Activated naive CD8-positive, alpha-beta T cell treated with anti-CD3 and anti-CD28 coated beads for 36 hours (primary cell): ENCODE measurements at places on chromosomes 5 and 9. TPM values are rescaled to one million over a fixed set of nuclear protein-coding genes. Genes with fewer than 3 reads are reported as not detected.
A peak's percentile ranks its signal among the peaks of the same experiment; 100 is the strongest.

GRCh38 chr5:73106335-73106734 lies 14.0 kb upstream of the TMEM171 start:
- no peaks in the 10 kb centered on the region for H3K36me3 ChIP-seq
- H3K4me1 ChIP-seq: no peaks in the 10 kb centered on the region
- peaks cover 75% of the 10 kb centered on the region for H3K27me3 ChIP-seq
- no peak overlapping the region for H3K27ac ChIP-seq

GRCh38 chr9:265209-265870 lies 50.7 kb downstream of the DOCK8 start:
- H3K36me3 ChIP-seq: peaks cover 7% of the 10 kb centered on the region
- no peaks in the 10 kb centered on the region for H3K27me3 ChIP-seq
- no peak overlapping the region for H3K4me3 ChIP-seq
- no peak for DNase-seq
- H3K4me1 ChIP-seq: peaks cover 17% of the 10 kb centered on the region

GRCh38 chr9:33467526-33467925 lies 6.2 kb downstream of the NOL6 start:
- peaks cover 15% of the 10 kb centered on the region for H3K4me1 ChIP-seq
- no peak overlapping the region for H3K27ac ChIP-seq
- H3K36me3 ChIP-seq: peaks cover 29% of the 10 kb centered on the region
- no peak overlapping the region for H3K4me3 ChIP-seq
- no peak for DNase-seq

- no peaks in the 10 kb centered on the region for H3K27me3 ChIP-seq
- H3K27ac ChIP-seq: no peak overlapping the region
- peak overlapping the region; percentile 18 for H3K4me3 ChIP-seq
- H3K4me1 ChIP-seq: peaks cover 21% of the 10 kb centered on the region
- no peak for DNase-seq
Observed at GRCh38 chr5:469752-470483, 26.9 kb downstream of the EXOC3 start.

KLHL3 gene
- total RNA-seq: 10.8 TPM

DNA sequence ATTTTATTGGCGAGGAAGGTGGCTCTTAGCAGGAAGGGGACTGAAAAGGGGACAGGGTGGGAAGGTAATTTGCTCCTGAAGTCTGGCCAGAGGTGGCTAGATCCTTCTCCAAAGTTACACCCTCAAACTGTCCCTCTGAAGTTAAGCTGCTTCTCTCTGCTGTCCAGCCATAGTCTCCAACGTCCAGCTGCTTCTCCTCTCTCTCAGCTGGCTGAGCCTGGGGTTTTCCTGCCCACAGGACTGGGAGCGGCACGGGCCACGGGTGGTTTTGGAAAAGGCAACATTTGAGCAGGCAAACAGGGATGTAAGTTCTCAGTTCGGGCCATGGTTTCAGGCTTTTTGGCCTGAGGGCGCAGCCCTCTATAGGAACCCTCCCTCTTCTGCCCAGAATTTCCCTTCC lies 128.3 kb downstream of the YIPF5 start:
- H3K4me3 ChIP-seq: no peak overlapping the region
- no peak overlapping the region for H3K27ac ChIP-seq
- DNase-seq: no peak

IL3 gene
- total RNA-seq: 0.20 TPM

DNA sequence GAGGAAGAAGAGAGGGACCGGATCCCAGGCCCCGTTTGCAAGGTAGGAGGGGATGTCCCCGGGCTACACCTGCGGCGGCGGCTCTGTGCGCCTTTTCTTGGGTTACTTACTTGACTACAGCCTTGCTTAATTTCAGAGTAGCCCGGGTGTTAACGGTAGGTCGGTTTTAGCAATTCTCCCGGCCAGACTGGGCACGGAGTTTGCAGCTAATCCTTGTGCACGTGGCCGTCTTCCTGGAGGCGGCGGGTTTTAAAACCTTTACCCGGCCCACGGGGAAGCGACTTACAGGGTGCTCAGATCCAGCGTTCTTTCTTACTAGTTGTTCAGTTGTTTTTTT lies 313 bp downstream of the BRIX1 start:
- no peak overlapping the region for H3K27ac ChIP-seq
- H3K4me1 ChIP-seq: peaks cover 34% of the 10 kb centered on the region
- DNase-seq: no peak
- no peaks in the 10 kb centered on the region for H3K27me3 ChIP-seq
- no peak overlapping the region for H3K4me3 ChIP-seq
- peaks cover 46% of the 10 kb centered on the region for H3K36me3 ChIP-seq

- no peaks in the 10 kb centered on the region for H3K4me1 ChIP-seq
- no peak for DNase-seq
- no peak overlapping the region for H3K4me3 ChIP-seq
- H3K27me3 ChIP-seq: peaks cover 2% of the 10 kb centered on the region
Observed at GRCh38 chr9:38059233-38059936, 9.6 kb downstream of the SHB start.

SIL1 gene
- total RNA-seq: 19.8 TPM

DNA sequence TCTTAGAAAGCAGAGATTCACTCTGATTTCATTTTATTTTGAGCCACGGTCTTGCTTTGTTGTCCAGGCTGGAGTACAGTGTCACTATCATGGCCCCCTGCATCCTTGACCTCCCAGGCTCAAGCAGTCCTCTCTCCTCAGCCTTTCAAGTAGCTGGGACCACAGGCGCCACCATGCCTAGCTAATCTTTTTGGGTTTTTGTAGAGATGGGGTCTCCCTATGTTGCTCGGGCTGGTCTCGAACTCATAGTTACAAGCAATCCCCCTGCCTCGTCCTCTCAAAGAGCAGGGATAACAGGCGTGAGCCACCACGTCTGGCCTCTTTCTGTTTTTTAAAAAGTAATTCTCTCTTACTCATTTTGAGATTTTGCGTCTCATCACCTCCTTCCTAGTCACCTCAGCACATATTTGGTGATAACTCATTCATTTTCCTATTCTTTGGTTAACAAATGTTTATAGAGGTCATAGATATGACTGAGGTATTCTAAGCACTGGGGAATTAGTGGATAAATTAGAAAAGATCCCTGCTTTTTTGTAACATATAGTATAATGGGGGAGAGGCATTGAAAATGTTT lies 10.8 kb upstream of the DCP2 start:
- no peak overlapping the region for H3K27ac ChIP-seq
- no peak for DNase-seq
- H3K4me3 ChIP-seq: no peak overlapping the region
- no peaks in the 10 kb centered on the region for H3K36me3 ChIP-seq

EIF4EBP3 gene
- 15.5 TPM for total RNA-seq

DNA sequence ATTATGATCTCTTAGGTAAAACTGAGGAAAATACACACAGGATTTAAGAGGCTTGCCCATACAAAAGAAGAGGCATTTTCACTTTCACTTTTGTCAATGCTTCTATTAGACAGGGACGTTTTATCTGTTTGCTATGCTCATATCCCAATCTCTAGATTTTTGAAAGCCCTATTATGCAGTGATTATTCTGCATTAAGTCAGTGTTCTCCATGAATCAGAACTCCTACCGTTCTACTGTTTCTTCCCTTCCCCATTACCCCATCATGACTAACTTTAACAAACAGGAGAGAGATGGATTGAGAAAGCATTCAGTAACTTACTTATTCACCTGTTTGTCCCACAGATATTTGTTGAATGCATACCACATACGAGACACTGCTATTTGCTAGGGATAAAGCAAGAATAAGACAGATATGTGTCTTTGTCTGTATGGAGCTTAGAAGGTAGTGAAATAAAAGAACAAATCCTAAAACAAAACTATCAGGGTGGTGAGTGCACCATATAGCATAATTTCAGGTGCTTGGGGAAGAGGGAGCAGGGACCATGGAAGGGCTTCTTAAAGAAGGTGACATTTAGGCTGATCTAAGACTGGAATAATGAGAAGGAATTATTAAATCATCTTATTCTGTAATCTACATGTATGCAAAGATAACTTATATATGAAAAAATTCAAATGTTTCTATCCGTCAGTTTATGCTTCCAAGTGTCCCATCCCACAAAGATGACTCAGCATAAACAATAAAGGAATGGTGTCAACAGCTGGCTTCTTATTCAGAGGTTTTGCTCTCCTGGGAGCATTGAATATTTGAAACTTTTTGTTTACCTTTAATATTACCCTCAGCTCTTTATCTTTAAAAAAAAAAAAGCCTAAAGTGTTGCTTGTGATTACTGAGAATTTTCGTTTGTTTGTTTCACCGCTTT lies 328.1 kb downstream of the HINT1 start:
- no peaks in the 10 kb centered on the region for H3K36me3 ChIP-seq
- peak overlapping the region; percentile 77 for H3K4me3 ChIP-seq
- H3K4me1 ChIP-seq: peaks cover 10% of the 10 kb centered on the region
- DNase-seq: no peak

GRCh38 chr9:108150736-108151586 lies 661.4 kb upstream of the KLF4 start:
- H3K36me3 ChIP-seq: no peaks in the 10 kb centered on the region
- H3K4me1 ChIP-seq: no peaks in the 10 kb centered on the region
- no peaks in the 10 kb centered on the region for H3K27me3 ChIP-seq

- H3K27me3 ChIP-seq: no peaks in the 10 kb centered on the region
- H3K27ac ChIP-seq: no peak overlapping the region
- peaks cover 7% of the 10 kb centered on the region for H3K36me3 ChIP-seq
- DNase-seq: no peak
- H3K4me3 ChIP-seq: no peak overlapping the region
Observed at GRCh38 chr9:95840074-95840473, 35.4 kb upstream of the ERCC6L2 start.

KIF4B gene
- not detected for total RNA-seq

DRD1 gene
- total RNA-seq: not detected

DNA sequence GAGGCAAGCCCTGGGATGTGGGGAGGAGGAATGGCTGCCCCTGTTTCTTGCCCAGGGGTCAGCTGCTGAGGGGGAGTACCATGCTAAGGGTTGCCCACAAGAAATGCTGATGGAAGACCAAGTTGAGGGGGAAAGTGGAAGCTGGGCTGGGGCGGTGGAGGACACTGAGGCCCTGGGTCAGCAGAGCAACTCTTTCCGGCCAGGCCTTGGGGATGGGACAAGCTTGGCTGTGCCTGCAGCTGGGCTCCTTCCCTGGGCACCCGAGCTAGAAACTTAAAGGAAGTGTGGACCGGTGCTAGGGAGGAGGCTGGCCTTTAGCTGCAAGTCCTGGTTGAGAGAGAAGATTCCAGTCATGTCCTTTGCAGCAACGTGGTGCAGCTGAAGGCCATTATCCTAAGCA lies 22.7 kb downstream of the CSF1R start:
- no peaks in the 10 kb centered on the region for H3K27me3 ChIP-seq
- peaks cover 4% of the 10 kb centered on the region for H3K4me1 ChIP-seq
- no peaks in the 10 kb centered on the region for H3K36me3 ChIP-seq

HSPA9 gene
- total RNA-seq: 584 TPM

BICD2 gene
- total RNA-seq: 20.5 TPM

DNA sequence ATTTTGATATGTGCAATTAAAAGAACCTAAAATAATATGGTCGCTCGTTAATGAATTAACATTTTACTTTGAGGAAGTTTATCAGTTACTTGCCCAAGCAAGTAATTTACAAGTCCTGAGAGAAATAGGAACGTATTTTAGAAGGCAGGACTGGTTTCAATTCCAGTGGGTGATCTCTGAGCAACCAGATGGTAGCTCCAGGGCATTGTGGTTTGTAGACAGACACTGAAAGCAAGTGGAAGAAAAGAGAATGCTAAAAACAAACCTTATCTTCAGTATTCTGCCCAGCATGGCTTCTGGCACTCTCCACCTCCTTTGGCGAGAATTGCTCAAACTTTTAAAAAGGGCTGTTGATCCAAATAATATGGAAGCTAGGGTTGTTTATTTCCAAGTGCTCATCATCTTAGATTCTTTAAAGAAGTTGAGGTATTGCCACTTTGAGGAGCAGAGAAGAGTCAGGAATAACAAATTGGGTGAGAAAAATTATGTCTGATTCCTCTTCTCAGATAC lies 31.8 kb upstream of the ERAP2 start:
- H3K27me3 ChIP-seq: no peaks in the 10 kb centered on the region
- peaks cover 2% of the 10 kb centered on the region for H3K36me3 ChIP-seq
- H3K4me3 ChIP-seq: no peak overlapping the region
- DNase-seq: no peak

GRCh38 chr5:61280205-61280604 lies 51.9 kb upstream of the ZSWIM6 start:
- H3K27ac ChIP-seq: no peak overlapping the region
- no peaks in the 10 kb centered on the region for H3K27me3 ChIP-seq
- DNase-seq: peak; percentile 8
- peaks cover 3% of the 10 kb centered on the region for H3K36me3 ChIP-seq
- H3K4me1 ChIP-seq: peaks cover 33% of the 10 kb centered on the region
- H3K4me3 ChIP-seq: no peak overlapping the region

DNA sequence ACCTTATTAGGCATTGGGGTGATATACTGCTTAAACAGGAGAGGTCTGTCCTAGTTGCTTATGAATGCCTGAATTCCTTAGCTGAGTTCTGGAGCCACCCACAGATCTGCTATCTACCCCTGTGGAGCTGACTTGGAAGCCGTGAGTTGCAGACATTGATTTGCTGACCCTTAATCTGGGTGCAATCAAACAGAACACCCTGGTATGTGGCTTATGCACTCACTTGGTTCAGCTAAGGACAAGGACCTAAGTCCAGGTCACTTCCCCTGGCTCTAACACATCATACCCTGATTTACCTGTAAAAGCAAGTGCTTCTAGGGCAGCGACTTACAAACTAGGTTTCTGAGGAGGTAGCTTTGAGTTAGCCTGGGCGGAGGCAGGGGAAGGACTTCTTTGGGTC lies 41.6 kb upstream of the TLR4 start:
- H3K4me1 ChIP-seq: no peaks in the 10 kb centered on the region
- H3K27ac ChIP-seq: no peak overlapping the region
- H3K36me3 ChIP-seq: no peaks in the 10 kb centered on the region
- no peak overlapping the region for H3K4me3 ChIP-seq
- no peaks in the 10 kb centered on the region for H3K27me3 ChIP-seq

DNA sequence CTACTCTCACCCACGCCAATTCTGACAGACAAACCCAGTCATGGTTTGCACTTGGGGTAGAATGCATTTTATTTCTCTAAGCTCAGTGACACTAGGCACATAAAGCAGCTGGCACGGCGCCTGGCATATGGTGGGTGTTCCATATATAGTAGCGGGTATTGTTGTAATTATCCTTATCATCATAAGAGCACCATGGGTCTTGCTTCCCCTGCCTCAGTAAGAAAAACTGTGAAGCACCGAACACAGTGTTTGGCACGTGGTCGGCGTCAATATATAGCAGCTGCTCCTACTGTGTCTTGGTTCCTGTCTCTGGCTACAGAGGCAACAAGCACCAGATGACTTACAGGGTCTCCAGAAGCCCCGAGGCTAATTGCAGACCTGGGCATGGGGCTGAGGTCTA lies 194.1 kb upstream of the PANK3 start:
- no peaks in the 10 kb centered on the region for H3K36me3 ChIP-seq
- H3K4me3 ChIP-seq: no peak overlapping the region
- H3K27me3 ChIP-seq: peaks cover 10% of the 10 kb centered on the region

TMC1 gene
- not detected for total RNA-seq

- peaks cover 2% of the 10 kb centered on the region for H3K27me3 ChIP-seq
- DNase-seq: no peak
- peaks cover 3% of the 10 kb centered on the region for H3K36me3 ChIP-seq
- peak overlapping the region; percentile 77 for H3K27ac ChIP-seq
- peak overlapping the region; percentile 79 for H3K4me3 ChIP-seq
- peaks cover 21% of the 10 kb centered on the region for H3K4me1 ChIP-seq
Observed at GRCh38 chr5:36723912-36724311, 117.5 kb downstream of the SLC1A3 start.

GRCh38 chr5:59487772-59488729 lies 405.5 kb downstream of the PDE4D start:
- no peaks in the 10 kb centered on the region for H3K36me3 ChIP-seq
- H3K4me3 ChIP-seq: no peak overlapping the region
- H3K27me3 ChIP-seq: peaks cover 4% of the 10 kb centered on the region
- no peak for DNase-seq

- H3K4me3 ChIP-seq: no peak overlapping the region
- no peaks in the 10 kb centered on the region for H3K4me1 ChIP-seq
- H3K27me3 ChIP-seq: peaks cover 20% of the 10 kb centered on the region
Observed at GRCh38 chr5:180343110-180343830, 9.9 kb downstream of the GFPT2 start.
